NCI-H69 (cell line): ENCODE measurements at places on chromosomes 6 and 20.

- DNase-seq: peak; percentile 95
Observed at GRCh38 chr6:109166673-109167072, 71.4 kb downstream of the CEP57L1 start.

- no peak for DNase-seq
Observed at GRCh38 chr6:33991610-33992009, 154.3 kb downstream of the GRM4 start.

DNA sequence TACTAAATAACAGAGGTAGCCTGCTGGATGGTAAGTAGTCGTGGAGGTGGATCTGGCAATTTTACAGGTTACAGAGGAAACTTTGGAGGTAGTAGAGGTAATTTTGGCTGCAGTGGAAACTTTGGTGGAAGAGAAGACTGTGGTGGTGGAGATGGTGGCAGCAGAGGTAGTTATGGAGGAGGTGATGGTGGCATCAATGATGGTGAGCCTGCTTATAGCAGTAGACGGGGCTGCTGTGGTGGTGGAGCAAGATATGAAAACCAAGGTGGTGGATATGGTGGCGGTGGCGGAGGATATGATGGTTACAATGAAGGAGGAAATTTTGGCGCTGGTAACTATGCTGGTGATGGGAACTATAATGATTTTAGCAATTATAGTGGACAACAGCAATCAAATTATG lies 15.3 kb downstream of the RAB5IF start:
- no peak for DNase-seq

GRCh38 chr20:24669701-24670100 lies 200.3 kb downstream of the SYNDIG1 start:
- DNase-seq: no peak

DNA sequence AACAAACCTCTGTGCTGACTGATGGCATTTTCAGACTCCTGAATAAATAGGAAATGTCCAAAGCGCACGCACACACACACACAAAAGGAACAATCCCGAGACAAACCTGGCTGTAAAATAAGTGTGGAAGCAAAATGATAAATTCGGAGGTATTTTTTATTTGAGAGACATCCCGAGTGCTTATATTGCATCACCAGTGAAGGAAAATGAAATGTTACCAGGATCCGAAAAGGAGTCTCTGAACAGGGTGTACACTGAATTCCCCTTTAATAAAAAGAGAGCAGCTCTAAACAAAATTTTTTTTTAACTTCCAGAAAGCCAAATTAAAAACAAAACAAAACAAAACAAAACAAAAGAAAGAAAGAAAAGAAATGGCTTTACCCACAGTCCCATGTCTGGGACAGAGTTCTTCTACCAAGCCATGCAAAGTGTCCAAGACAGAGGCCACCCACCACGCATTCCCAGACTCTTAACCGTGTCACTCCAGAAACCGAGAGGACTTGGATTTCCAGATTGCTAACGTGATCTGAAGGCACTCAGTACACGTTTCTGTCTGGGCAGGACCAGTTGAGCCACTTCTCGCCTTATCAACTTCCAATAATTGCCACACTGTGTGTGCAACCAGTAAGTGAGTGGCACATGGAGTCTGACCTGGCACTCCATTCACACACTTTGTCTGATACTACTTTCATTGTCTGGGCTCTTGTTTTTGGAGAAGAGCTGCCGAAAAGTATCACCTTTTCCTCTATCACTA lies 817 bp downstream of the ME1 start:
- DNase-seq: peak; percentile 22

DNA sequence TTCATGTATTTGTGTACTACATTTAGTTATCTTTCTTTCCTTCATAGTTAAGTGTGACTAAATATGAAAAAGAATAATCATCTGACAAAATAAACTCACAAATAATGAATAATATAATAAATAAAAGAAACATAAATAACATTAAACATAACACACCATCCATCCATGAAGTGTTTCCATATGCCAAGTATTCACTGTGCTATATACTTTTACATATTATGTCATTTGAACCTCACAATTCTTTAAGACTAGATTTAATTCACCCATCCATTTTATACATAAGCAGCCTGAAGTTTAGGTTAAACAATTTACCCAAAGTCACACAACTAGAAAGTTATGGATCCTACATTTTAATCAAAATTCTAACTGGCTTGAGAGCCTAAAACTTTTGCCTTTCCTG lies 549.4 kb upstream of the HS3ST5 start:
- no peak for DNase-seq

GRCh38 chr6:153056308-153056707 lies 53.8 kb upstream of the MTRF1L start:
- no peak for DNase-seq

- DNase-seq: no peak
Observed at GRCh38 chr6:39936857-39937256, 2.6 kb upstream of the MOCS1 start.

GRCh38 chr20:31861385-31862156 lies 8.8 kb downstream of the DUSP15 start:
- DNase-seq: peak; percentile 95

GRCh38 chr20:34363465-34364222 lies 571 bp downstream of the ITCH start:
- peak; percentile 54 for DNase-seq

DNA sequence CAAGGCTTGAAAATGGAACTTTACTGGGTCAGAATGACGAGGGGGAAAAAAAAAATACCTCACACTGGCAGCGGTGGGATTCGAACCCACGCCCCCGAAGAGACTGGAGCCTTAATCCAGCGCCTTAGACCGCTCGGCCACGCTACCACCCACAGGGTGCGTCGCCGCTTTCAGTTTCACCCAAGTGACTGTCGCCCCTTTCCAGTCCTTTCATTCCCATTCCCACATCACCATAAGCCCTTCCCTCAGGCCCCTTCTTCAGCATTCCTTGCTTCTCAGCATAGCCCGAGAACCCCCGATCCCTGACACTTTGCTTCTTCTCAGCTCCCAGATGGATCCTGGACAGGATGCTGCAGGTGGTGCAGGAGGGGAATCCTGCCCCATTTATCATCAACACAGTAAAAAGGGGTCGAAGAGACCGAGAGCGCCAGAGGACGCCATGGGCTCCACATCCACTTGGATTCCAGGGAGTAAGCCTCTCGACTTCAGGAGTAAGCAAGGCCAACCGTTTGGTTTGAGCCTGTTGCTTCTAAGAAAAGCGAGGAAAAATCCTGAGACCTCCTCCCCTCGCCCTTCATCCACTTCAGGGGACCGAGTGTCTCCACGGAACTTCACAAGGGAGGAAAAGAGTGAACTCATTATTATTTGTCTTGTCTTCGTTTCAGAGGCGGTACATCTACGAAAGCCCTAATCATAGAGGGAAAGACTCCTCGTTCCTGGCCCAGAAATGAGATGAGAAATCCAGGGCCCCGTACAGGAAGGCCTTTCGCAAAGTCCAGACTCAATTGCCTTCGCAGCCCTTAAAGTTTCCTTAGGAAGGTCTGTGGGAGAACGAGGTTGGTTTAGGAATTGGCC lies 20.0 kb upstream of the TRIM27 start:
- DNase-seq: peak; percentile 85

- DNase-seq: no peak
Observed at GRCh38 chr6:148611213-148611612, 135.6 kb upstream of the UST start.

GRCh38 chr20:63042448-63043071 lies 35.8 kb upstream of the BHLHE23 start:
- DNase-seq: no peak

DNA sequence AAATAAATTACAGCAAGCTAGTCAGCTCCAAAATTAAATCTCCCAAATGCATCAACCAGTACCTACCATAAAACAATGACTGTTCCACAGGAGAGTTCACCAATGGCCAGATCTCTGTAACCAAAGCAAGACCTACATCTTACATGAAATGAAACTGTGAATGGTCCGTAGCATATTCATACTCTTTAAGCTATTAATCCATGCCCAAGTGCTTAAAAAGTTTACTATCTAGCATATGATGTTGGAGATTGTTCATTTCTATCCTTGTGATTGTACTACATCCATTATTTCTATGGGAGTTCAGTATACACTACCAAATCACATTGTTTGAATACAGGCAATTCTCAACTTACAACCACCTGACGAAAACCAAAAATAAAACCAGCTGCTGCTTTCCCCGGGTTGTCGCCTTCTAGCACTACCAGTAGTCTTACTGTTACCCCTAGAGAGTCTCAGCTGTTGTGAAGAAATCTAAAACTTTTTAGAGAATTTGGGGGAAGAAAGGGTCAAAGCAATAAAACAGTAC lies 38.0 kb downstream of the HIVEP2 start:
- no peak for DNase-seq

GRCh38 chr6:122758927-122759334 lies 20.6 kb upstream of the FABP7 start:
- no peak for DNase-seq

- DNase-seq: peak; percentile 14
Observed at GRCh38 chr20:39880890-39881289, 808.1 kb downstream of the MAFB start.

- DNase-seq: no peak
Observed at GRCh38 chr20:62168061-62168460, 14.8 kb upstream of the MTG2 start.

DNA sequence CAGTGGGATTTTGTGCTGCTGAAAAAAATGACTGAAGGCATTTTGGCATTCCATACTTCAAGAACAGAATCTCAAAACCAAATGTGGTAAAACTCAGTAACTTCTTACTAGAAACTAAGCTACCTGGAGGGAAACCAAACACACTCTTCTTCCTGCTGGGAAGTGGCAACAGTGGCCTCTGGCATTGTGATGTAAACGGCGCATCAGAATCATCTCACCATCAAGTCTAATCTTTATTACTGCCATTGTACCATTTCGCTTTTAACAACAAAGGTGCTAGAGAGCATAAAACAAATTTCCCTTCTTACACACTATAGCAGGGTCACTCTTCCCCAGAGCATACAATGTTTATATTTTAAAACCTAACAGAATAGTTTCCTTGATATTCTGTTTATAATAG lies 101.6 kb upstream of the CEP162 start:
- DNase-seq: peak; percentile 7

DNA sequence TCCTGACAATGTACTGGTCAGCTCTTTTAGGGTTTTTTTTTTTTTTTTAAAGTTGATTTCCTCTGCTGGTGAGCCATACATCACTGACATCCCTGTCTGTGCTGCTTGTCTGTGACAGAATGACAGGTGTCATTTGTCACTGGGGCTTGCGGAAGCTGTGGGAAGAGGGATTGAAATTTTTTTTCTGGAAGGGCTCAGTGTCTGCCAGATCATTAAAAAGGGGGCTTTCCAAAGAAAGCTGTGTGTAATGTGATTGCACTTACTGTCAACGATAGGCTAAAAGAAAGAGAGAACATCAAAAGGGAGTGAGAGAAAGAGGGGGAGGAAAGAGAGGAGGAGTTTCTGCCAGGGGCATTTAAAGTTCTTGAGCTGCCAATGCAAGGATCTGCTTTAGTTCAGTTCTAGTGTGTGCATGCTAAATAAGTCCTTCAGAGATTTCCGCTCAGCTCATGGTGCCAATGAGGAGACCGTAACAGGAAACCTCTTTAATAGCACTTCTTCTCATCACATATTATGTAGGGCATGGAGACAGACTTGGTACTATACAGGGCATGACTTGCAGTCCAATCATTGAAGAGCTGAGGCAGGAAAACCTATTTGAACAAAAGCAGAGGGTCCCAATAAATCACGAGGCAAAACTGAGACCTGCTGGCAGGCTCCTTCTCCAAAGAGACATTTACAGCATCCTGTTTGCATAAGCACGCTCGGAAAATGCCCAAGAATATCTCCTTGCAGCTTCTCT lies 177.2 kb downstream of the TSHZ2 start:
- peak; percentile 52 for DNase-seq

GRCh38 chr20:51860111-51860882 lies 58.0 kb upstream of the SALL4 start:
- DNase-seq: no peak

DNA sequence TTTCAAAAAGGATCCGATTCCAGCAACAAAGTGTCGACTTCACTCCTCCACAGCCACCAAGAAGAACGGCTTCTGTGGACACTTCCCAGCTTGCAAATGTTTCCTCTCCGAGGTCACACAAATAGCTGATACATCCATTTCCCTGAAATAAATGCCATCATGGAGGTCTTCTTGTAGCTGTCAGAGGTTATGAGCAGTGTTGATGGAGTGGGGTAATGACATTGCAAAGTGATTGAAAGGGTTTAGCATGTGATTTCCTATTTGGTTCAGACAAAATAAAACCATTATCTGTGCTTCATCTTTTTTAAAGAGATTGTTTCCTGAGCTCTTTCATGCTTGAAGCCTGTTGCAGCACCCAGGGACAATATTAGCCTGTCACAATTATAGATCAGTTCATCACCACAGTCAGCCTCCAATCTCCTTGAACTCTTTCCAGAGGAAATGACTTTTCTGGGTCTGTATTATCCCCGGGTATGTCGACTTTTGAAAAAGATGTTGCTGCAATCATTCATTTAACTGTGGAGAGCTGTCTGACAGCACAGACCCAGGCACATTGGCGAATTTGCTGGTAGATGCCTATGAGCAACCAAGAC lies 16.9 kb upstream of the KIF16B start:
- no peak for DNase-seq

GRCh38 chr20:63553933-63554290 lies at the start of gene FNDC11:
FNDC11 (plus strand) TSS chr20:63554159; CDS start chr20:63555664, 1,505 bp downstream.
- peak; percentile 62 for DNase-seq

GRCh38 chr6:11538819-11539468 lies 1.4 kb downstream of the TMEM170B start:
- DNase-seq: no peak

- no peak for DNase-seq
Observed at GRCh38 chr6:43331470-43331869, 22.8 kb upstream of the CRIP3 start.

DNA sequence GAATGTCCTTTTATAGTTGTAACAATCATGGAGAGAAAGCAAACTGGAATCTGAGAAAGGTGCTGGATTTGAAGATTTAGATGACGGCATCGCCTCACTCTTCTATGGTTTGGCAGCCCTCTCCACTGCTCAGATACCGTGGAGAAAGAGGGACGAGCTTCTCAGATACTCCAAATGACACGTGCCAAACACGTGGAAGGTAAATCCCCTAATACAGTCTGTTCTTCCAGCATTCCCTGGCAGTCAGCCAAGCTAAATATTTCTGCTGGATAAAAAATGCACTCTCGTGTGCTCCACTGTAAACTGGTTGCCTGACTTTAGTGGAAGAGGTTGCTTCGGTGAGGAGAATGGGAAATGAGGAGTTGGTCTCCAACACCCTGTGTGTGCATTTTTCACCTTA lies 16.7 kb upstream of the PRDM1 start:
- DNase-seq: peak; percentile 88

GRCh38 chr6:111841822-111842221 lies 31.4 kb downstream of the FYN start:
- DNase-seq: no peak

DNA sequence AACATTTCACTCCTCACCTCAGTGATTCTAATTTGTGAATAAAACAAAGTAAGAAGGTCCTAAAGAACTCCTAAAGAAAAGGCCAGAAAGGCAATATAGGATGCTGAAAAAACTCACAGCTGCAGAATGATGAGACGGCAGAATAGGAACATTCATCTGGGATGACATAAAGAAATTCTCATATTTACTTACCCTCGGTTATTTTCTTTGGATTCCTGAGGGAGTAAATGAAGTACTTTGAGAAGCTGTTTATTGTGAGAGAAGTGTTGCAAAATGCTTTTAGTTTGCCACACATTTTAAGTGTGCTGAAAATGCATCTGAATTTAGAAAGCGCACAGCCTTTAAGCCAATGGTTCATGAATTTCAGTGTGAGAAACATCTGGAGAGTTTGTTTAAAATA lies 35.7 kb upstream of the RBL1 start:
- DNase-seq: no peak

GRCh38 chr6:166194914-166195859 lies 27.5 kb upstream of the TBXT start:
- no peak for DNase-seq

GRCh38 chr6:6595952-6596351 lies 7.4 kb downstream of the LY86 start:
- no peak for DNase-seq
